Retina (tissue), 1 donor: ENCODE measurements at places on chromosomes 2 and 18.

GRCh38 chr2:134900151-134900550 is 18.5 kb upstream of the CCNT2 start:
- DNase-seq = no peak

DNA sequence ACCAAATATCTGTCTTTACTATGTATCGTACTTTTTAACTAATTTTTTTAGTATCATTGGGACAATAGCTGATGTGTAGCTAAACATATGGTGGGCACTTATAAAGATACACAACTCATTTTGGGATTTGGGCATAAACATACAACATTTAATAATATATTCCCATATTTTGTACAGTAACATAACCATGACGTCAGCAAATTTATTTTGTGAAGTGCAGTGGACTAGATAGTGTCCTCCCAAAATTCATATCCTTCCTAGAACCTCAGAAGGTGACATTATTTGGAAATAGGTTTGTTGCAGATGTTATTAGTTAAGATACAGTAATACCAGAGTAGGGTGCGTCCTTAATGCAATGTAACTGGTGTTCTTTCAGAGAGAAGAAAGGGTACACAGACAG is 356.7 kb downstream of the CDH7 start:
- DNase-seq = no peak

- DNase-seq = no peak
These were observed 5.1 kb upstream of the ODC1 start for GRCh38 chr2:10452956-10453904.

DNA sequence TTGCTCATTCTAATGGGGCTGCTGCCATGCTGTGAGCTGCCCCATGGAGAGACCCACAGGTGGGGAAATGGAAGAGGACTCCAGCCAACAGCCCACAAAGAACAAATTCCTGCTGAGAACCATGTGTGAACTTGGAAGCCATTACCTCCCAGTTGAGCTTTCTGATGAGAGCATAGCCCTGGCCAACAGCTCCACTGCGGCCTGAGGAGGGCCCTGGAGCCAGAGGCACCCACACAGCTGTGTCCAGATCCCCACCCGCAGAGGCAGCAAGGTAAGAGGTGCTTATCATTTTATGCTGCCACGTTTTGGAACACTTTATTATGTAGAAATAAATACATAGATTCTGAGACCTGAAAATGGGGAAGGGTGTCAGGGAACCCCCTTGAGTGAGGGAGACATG is 44.2 kb upstream of the OTOS start:
- DNase-seq = no peak

- no peak for DNase-seq
These were observed 18.4 kb upstream of the KIAA2012 start for GRCh38 chr2:202054679-202055078.

DNA sequence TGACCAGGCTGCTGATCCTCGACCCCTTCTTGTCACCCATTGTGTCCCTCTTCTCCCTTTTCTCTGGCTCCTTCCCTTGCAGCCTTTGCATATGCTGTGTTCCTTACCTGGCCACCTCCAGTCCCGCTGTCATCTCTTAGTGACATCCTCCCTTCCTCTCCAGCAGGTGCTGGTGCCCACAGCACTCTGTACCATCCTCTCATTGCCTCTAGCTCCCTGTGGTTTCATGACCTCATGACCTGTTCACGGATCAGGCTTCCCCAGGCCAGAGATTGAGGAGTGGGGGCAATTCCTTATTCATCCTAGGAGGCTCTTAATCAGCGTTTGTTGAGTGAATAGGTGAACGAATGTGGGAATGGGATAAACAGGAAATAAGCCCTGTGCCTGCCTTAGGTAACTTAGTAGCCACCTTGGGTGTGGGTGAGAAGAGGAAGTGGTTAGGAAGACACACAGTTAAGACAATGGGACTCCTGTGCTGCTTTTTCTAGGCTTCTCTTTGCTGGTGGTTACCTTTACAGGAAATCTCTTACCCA is 35.5 kb downstream of the ITGA6 start:
- DNase-seq = no peak

DNA sequence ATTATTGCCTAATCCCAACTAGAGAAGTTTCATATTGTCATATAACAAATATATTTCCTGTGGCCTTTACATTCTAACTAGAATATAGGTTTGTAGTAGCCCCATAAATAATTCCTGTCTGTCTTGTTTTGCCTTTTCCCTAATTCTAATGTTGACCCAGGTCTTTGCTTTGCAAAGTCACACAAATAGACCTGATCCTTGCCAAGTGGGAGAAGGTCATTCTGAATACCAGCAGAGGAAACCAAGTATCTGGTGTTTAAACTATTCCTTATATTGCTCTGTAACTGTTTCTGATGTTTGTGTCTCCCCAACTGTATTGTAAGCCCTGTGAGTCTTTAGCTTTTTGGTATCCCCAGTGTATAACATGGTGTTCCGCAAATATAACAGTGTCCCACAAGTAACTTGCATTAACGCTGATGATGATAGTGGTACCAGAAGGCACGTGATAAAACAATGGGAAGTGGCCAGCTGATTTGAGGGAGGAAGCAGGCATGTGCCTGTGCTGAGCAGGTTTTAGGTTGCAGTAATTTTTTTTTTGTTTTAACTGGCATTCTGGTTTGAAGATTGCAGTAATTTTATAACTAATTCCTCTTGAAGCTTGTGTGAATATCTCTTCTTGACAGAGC is 11.1 kb downstream of the HADHB start:
- no peak for DNase-seq

DNA sequence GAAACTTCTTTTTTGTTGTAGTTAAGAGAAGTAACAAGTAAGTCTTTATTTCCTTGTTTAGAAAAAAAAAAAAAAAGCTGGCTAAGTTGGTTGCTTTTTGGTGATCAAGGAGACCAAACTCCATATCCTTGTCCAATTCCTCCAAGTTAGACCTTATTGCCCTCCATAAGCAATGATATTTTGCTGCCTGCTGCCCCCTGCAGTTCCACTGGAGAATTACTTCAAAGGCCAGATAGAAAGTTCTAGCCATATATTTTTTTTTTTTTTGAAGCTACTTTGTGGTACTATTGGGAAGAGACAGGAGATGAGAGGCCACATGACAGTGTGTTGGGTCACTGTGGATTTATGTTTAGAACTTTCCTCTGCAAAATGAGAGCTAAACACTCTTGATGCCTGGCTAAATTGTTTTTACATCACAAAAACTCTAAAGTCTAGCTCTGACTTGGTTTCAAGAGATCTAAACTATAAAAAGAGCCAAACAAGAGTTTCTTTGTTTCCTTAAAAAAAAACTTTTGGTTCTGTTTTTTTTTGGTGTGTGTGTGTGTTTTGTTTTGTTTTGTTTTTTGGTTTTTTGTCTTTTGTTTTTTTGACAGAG is 80.7 kb upstream of the RASGRP3 start:
- DNase-seq = no peak

DNA sequence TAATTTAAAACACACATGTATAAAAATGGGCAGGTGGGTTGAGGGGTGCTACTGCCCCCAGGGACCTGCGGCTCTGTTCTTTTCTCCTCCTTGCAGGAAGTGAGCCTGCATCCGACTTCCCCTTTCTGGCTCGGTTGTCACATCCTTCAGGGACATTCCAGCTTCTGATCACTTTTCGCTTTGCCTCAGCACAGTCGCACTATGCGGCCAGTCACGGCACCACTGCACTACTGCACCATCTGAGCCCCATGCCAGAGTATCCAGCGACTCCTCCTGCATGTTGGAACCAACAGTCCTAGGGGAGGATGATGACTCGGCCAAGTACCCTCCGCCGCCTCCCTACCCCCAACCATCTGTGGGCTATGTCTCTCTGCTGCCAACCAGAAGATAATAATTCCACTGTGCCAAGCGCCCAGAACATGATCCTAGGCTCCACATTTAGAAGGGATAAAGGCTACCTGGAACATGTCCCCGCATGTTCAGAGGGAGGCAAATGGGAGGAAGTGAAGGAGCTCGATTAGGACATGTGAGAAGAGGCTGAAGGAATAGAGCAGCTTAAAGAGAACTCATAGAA is 17.6 kb downstream of the CDC42EP3 start:
- DNase-seq = no peak

DNA sequence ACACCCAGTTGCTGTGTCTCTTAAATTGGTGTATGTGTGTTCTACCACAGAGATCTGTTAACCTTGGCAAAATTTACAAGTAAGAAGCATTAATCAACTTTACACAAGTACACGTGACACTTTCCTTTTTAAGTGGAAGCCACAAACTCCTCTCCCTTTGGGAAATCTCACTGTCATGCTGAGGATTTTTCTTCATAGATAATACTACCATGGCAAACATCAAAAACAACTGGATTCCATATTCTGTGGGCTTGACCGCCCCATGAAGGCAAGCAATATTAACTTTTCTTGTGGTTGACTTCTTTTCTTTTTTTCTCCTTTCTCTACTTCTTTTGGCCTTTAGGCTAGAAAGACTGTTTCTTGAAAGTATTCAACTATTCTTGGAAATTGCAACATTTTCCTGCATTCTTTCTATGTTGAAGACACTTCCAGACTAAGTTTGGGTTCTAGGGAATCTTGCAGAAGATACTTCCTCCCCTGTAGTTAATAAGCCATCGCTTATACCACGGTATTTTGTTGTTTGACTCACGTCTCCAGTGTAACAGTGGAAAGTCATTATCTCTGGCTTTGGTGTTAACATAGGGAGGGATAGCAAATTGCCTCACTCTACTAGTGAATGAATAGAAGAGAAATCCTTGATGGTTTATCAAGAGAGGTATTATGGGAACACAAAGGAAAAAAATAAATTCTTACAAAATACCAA is 79.5 kb downstream of the SLC8A1 start:
- DNase-seq = no peak

- DNase-seq = no peak
These were observed 281.3 kb downstream of the STK39 start for GRCh38 chr2:167965907-167966761.

DNA sequence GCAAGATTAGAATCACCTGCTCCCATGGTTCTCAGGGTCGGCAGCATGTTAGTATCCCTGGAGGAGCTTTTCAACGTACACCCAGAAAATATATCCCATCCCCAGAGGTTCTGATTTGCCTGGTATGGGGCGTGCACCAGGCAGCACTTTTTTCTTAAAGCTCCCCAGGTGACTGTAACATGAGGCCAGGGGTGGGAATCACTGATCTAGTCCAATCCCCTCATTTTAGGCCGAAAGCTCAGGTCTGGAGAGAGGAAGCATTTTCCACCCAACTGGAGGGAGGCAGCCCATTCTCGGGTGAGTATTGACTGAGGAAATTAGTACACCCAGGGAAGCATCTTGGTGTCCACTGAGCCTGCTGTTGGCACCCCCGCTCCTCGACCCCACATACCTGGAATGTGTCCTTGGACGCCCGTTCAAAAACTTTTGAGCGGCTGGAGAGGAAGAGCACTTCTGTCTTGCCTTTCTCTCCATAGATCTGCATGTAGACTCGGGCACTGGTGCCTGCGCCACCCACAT is 94.3 kb downstream of the LOXHD1 start:
- no peak for DNase-seq

DNA sequence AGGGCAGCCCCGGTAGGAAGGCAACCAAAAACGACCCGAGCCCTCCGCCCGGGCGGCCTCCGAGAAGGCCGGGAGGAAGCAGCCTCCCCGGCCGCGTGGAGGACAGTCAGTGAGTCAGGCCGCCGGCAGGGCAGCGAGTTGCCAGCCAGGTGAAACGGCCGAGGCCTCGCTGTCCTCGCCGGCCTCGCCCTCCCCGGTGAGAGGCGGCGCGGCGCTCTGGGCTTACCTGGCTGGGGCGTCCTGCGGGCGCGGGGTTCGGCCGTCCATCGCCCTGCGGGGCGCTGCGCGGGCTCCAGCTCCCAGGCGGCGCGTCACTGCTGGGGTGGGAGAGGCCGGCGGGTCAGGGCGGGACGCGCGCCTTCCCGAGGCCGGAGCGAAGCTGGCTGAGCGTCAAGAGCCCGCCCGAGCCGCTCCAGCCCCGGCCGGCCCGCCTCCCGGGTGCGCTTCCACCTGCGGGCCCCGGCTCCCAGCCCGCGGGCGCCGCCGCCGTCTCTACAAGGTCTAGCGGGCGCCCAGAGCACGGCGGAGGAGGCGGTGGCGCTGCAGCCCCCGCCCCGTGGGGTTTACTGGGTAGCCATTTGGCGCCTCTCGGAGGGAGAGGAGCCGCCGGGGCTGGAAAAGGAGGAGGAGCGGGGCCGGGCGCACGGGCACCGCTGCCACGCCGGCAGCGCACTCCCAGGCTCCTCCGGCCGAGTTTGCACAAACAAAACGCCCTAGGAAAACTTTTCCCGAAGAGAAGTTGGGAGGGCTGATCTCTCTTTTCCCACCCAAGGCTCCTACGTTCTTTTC is 499 bp downstream of the COBLL1 start:
- DNase-seq = peak; percentile 74

DNA sequence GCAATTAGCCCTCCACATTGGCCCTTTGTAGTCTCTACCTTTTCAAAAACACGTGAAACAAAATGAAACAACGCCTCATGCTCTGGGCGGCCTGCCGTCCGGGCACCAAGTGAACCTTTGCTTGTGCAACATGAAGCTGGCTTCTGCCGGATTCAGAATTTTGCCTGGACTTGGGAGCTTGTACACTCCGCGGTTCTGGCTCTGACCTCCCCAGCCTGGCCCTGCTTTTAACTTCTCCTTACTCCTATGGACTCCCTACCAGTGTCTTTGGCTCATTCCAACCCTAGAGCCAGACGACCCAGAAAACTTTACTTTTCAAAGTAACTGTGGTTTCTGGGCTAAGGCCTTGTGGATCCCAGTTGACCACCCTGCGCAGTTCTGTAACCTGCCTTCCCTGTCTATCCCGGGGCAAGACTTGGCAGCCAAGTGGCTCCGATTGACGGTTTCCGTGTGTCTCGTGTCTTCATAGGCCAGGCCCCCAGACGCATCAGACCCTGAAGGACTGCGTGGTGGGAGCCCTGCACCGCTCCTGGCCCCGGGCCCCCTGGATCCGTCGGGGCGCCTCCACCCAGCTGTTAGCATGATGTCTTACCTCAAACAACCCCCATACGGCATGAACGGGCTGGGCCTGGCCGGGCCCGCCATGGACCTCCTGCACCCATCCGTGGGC is 1.9 kb downstream of the OTX1 start:
- DNase-seq = no peak

- DNase-seq = no peak
These were observed 336.4 kb upstream of the FSHR start for GRCh38 chr2:49490710-49491109.

- DNase-seq = no peak
These were observed 11.0 kb downstream of the CCBE1 start for GRCh38 chr18:59686260-59686659.

DNA sequence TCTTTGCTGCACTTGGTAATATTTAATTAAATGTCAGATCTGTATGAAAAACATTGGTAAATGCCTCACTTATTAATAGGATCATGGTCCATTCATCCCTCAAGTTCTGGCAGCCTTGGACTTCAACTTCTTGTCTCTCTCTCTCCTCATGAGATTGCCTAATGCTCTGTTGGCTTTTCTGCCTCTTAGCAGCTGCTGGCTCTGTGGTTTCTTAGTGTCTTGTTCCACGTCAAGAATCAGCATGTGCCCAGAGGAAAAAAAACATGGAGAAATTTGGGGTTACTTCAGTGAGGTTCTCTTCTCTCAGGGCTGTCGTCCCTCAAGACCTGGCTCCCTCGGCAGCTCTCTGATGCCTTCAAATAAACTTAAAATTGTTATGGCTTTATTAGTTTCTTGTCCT is 75.4 kb downstream of the TAF4B start:
- no peak for DNase-seq
